Fibroblast of pulmonary artery (primary cell): ENCODE measurements at places on chromosomes 1 and 21.
A peak's percentile ranks its signal among the peaks of the same experiment; 100 is the strongest.

DNA sequence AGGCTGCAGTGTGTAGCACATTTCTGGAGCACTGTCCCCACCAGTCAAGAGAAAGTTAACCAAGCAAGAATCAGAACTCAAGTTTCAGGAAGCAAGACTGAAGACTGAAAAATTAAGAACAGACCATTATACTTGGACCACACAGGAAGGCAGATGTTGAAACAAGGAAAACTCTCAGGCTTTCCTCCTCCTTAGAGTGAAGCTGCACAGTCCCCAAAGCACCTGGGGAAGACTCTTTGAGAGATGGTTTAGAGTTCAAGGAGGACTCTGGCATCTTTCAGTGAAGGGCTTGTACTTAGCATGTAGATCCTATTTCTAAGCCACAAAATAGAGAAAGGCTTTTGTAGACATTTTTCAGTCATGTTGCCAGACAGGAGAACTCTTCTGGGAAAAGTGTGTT is 113.7 kb upstream of the KCTD3 start:
- no peak for DNase-seq

- DNase-seq: no peak
Measured at GRCh38 chr1:179767996-179768395, 24.9 kb downstream of the FAM163A start.

- peak; percentile 98 for DNase-seq
Measured at GRCh38 chr1:154973344-154974101, 958 bp upstream of the CKS1B start.

DNA sequence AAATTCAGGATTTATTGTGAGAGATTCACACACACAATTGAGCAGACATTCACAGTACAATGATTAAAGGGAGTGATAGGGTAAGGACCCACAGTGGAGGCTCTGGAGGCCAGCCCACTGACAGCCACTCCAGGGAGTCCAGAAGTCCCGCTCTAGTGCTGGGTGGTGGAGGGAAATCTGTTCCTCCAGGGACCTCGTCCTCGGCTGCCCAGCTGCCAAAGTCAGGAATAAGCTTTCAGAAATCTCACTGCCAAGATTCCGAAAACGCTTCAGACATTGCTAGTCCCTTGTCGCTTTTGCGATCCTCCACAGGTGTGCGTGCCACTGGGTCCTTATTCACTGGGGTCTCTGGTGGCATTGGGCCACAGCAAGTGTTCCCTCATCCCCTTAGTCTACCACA is 2.3 kb downstream of the MX1 start:
- no peak for DNase-seq

- no peak for DNase-seq
Measured at GRCh38 chr1:204495078-204495753, 611 bp upstream of the PIK3C2B start.

GRCh38 chr1:52402860-52403240 is 1.4 kb downstream of the ORC1 start:
- DNase-seq: no peak

DNA sequence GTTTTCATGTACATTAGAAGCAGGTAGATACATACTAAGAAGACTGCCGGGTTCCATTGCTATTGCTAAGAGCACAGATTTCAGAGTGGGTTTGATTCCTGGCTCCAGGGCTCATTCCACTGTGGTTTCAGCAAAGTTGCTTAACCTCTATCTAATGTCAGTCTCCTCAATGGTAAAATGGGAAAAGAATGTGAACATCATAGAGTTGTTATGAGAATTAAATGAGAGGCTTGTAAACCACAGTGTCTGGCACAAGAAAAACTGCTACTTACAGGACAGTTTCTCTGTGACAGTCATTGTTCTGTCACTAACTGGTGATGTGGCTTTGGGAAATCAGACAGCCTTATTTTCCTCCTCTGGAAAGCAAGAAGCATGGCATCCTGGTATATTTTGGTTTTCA is 10.7 kb upstream of the PLXNA2 start:
- DNase-seq: peak; percentile 59

- no peak for DNase-seq
Measured at GRCh38 chr1:194774535-194774934, 1588.1 kb upstream of the B3GALT2 start.

GRCh38 chr1:164058198-164058597 is 500.8 kb upstream of the PBX1 start:
- no peak for DNase-seq

- DNase-seq: no peak
Measured at GRCh38 chr1:21568809-21569385, 59.7 kb downstream of the ALPL start.

DNA sequence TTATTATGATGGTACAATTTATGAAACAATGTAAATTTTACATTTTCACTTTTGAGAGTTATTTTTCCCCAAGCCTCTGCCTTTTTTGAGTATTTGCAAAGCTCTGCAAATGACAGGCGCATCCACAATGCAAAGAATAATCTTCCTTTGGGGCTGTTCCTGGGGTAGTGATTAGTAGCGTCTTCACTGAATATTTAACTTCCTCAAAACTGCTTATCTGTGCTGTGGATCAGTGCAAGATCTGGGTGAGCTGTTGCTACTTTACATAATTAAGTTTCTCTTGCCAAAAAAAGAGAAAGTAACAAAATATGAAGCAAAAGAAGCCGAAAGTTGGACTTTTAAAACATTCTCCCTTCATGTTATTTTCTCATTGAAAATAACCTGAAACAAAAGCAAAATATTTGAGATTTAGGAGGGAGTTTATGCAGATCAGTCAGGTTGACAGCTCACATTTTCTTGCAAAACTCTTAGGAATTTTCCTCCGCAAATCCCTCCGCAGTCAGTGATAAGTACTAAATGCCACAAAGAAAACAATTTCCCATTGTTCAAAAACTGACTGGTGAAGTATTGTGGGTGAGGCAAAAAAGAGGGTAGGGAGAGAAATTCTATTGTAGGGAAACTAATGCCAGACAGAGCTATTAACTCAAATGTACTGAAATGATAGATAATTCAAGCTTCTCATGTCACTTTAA is 276.4 kb upstream of the B3GALT2 start:
- peak; percentile 92 for DNase-seq

DNA sequence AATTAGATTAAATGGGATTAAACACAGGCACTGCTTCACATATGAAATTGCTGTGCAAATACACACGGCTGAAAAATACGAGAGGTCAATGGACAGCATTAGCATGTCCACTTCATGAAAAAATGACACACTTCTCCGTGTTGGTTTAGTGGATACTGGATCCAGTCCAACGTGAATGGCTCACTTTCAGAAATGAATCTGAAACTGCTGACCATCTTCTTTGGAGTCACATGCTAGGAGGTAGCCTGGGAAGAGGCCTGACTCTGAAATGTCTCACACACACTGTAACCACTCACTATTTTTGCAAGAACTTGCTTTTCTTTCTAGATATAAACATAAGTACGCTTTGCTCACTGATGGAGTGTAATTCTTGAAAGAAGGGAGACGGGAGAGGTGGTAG is 127.3 kb downstream of the HLCS start:
- DNase-seq: no peak

- DNase-seq: no peak
Measured at GRCh38 chr21:29340228-29340627, 41.5 kb downstream of the BACH1 start.

- DNase-seq: no peak
Measured at GRCh38 chr1:228106800-228107054, 2.4 kb downstream of the MRPL55 start.

GRCh38 chr21:31426235-31426797 is 82.3 kb upstream of the TIAM1 start:
- DNase-seq: no peak

DNA sequence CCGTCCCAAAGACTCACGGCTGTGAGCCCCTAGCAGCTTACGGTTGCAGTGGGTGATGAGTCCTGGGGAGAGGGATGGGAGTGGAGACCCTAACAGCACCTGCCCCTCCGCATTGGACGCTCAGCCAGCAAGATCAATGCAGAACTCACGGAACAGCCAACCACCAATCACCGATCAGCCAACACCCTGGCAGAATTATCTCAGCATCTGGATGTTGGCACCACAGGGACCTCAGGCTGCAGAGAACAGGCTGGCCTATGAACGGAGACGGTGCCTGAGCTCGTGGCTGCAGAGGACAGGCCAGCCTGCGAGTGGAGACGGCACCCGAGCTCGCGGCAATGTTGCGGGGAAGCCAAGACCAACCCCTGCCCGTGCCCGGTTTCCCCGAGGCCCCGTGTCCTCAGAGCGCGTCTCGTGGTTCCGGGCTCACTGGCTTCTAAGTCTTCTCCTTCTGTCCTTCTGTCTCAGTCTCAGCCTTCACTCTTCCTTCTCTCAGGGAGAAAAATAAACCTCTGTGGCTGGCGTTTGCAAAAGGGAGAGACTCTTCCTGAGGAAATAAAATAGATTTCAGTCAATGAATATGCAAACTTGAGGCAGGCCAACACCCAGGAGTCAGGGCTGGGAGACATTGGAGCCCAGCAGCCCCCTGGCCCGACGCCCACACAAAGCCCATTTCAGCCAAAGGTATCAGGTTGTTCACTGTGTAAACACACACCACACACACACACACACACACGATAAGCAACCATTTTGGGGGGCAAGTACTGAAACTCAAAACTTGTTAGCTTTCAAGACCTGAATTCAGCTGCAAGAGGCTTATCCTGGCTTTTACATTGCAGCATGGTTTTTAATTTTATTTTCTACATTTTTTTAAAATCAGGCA is 67.8 kb downstream of the SIK1 start:
- DNase-seq: no peak

GRCh38 chr1:184388971-184389370 is 2.1 kb downstream of the C1orf21 start:
- no peak for DNase-seq

GRCh38 chr1:36765785-36766300 is 268.5 kb downstream of the GRIK3 start:
- DNase-seq: no peak

DNA sequence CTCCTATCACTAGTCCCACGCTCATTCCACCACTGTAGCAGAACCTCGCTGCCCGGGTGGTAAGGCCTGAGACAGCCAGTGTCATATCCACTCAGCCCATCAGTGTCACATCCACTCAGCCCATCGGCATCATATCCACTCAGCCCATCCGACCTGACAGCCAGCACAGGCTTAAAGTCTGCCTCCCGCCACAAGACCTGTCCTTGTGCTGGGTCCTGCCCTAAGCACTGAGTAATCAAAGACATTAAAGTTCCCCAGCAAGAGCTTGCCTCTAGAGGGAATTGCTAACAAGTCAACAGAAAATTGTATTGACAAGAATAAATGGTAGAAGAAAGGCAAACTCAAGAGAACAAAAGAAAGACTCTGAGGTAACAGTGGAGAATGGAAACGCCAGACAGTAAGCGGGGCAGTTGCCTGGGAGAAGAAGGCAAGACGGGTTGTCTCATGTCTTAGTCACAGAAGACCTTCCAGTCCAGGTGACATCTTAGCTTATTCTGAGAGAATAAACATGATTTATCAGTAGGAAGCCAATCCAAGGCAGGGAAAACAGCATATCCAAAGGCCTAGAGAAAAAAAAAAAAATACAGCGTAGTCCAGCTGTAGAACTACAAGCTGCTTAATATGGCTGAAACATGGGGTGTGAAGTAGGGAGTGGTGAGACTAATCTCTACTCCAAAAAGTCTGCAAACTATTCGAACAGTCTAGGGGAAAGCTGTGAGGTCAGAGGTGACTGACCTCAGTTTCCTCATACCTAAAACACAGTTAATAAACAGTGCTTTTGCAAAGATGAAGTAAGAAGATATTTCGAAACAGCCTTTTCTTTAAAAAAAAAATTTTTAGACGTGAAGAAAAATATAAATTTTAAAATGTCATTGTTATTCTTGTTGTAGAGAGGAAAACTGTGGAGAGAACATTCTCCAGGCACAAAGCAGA is 1.1 kb downstream of the ITLN1 start:
- DNase-seq: no peak

- peak; percentile 50 for DNase-seq
Measured at GRCh38 chr21:32448803-32449594, 36.5 kb downstream of the EVA1C start.

GRCh38 chr1:197807739-197808453 is 32.6 kb upstream of the DENND1B start:
- peak; percentile 14 for DNase-seq

DNA sequence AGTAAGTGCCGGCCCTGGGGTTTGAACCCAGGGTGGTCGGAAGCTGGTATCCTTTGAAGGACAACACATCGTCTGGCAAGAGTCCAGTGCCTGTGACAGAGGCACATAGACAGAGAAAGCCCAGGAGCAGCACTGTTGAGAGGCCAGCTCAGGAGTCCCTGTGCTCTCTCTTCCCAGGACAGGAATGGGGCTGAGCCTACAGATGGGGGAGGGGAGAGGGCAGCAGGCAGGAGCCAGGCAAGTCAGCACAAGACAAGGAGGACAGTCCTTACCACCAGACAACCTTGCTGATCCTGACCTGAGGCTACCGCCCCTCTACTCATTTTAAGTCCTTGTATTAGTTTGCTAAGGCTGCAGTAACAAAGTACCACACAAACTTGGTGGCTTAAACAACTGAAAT is 27.7 kb upstream of the SYT6 start:
- no peak for DNase-seq

- DNase-seq: no peak
Measured at GRCh38 chr1:159341736-159342135, 39.6 kb downstream of the FCER1A start.

DNA sequence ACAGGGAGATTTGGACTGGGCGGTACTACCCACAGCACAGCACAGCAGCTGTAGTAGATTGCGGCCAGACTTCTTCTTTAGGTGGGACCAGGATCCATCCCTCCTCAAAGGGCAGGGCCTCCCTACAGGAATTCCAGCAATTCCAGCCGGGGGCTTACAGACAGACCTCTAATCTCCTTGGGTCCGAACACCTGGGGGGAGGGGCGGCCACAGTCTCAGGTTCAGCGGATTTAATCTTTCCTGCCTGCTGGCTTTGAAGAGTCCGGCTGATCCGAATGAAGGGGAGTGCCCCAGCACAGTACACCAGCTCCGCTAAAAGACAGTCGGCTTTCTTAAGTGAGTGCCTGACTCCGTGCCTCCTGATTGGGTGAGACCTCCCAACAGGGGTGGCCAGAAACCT is 1708.5 kb downstream of the BRINP3 start:
- DNase-seq: no peak

DNA sequence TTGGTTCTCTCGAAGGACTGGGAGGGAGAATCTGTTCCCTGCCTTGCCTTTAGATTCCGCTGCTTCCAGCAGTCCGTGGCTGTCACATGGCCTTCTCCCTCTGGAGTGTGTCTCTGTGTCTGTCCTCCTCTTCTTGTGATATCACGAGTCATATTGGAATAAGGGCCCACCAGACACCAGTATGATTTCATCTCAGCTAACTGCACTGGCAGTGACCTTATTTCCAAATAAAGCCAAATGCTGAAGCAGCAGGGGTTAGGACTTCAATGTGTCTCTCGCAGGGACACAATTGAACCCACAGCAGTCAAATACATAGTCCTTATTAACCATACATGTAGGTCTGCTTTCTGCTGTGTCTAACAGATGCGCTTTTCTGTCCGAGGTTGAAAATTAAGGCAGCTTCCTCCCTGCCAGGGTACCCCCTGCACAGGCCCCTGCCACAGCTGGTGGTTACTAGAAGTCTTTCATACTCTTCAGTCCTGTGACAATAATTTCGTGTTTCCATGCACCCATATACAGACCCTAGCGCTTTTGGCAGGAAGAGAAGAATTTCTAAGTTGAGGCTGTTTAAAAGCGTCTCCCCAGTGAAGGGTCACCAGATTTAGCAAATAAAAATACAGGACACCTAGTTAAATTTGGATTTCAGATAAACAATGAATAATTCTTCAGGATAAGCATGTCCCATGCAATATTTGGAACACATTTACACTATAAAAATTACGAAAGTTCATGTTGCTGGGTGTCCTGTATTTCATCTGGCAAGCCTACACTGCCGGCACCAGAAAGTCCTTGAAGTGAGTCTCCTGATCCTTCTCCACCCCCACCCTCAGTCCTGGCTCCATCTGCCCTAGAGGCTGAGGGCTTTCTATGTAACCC is 182.1 kb downstream of the ETS2 start:
- no peak for DNase-seq
